Fibroblast of villous mesenchyme (primary cell): ENCODE measurements at places on chromosomes 7 and 10.

- no peak for DNase-seq
These were observed 2.2 kb downstream of the IKZF1 start for GRCh38 chr7:50306494-50307367.

GRCh38 chr7:156006024-156006423, 193.8 kb upstream of the SHH start:
- DNase-seq, result no peak

DNA sequence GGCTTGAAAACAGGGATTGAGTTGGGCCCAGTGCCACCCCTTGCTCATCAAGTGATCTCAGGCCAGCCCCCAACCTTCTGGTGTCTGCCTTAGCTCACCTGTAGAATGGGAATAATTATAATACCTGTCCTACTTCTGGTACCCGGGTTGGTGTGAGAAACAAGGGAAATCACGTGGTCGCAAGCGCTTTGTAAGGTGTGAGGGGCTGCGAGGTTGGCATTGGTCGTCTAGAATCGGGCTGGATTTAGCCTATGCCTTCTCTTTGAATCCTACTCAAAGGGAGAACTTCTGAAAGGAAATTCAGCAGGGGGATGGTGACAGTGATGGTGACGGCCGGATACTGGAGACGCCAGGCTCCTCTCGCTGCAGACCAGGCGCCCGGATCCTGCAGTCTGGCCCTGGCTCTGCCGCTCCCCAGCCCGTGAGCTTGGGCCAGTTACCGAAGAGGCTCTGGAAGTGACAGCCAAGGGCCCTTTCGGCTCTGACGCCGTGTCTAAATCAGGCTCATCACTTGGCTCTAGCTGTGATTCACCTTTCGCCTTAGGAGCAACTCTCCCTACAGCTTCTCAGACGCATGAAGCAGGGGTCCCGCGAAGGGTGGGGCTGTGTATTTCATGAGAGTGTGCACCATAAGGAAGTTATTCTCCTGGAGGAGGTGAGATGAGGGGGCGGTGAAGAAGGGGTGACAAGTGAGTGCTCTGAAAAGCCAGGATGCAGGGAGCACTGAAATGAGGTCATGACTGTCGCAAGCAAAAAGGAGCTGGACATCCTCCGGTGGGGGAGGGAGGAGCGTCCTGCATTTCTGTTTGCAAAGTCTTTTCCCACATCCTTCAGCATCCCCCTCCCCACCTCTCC, 4.0 kb upstream of the CREB5 start:
- DNase-seq, result peak; percentile 55

DNA sequence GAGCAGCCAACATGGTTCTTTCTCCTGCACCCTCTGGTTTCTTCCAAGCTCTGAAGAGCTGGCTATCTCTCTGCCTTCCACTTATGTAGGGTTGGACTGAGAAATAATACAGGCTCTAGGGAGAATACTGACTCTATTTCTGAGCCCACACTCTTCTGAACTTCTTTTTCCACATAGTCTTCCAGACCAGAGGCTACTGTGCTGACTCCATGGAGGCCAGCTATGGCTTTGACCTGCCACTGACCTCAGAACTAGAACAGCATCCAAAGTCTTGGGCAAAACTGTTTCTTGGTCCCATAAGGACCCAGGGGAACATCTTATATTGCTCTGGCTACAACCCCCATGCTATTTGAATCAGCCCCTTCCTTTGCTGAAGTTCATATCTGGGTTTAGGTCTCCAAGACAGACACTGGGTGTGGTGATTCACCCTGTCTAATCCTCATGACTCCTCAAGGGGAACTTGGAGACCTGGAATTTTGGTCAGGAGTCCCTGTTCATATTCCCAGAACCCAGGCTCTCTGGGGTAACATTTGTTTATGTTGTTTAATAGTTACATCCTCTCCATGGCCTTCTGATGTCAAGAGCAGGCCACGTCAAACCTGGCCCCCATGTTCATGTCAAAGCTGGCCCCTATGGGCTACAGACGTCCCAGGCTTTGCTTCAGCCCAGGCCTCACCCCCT, 12.1 kb upstream of the PLAU start:
- DNase-seq, result peak; percentile 75

- no peak for DNase-seq
These were observed 425.0 kb upstream of the ETV1 start for GRCh38 chr7:14414274-14414986.

DNA sequence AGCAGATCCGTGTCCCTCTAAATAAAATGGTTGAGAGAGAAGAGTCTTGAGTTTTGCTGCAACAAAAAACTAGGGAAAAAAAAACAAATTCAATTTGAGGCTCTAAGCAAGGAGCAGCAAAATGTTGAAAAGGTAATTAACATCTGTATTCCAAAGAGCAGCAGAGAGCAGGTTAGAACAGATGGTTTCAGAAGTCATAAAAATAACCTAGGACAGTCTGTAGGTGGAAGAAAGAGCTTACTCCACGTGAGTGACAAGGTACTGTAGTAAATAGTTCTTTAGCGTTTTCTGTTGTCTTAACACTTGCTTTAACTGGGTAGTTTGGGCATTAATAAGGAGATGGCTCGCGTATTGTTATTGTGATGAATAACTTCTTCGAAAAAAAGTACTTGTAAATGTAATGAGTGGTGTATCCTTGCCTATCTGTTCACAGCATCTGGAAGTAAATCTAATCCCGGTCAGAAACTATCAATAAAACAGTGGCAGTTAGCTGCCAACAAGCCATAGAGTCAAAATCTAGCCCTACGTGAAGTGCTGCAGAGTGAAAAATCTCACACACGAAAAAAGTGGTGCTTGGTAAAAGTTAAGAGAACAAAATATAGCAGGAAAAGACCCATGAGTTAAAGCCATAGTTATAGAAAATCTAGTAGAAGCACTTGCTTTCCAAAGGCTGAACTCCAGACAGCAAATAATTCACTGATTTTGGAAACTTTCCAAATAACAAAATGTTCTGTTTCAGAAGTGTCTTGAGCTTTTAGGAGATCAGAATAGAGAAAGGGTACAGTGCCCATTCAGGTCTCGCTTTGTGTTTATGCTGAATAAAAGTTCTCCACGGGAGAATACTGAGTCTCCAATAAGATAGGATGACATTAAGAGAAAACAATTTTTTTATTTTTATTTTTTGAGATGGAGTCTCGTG, 49.3 kb upstream of the PARD3 start:
- peak; percentile 7 for DNase-seq

DNA sequence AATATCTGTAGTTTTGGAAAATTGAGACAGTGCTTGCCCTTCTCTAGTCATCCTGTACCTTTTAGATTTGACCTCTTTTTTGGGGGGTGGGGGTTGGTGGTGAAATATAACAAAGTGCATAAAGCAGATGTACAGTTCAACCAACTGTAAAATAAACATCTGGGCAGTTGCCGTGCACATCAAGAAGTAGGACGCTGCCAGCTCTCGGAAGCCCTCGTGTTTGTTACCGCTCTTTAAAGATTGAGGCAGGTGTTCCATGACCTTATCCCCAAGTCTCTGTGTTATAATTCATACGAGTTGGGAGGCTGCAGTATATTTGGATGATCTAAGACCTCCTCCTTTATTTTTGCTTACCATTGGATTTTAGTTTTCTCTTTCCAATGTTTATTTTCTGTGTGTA, 55.1 kb downstream of the SDK1 start:
- DNase-seq, result no peak

- DNase-seq, result no peak
These were observed 70.9 kb downstream of the ATXN7L1 start for GRCh38 chr7:105805447-105806019.

DNA sequence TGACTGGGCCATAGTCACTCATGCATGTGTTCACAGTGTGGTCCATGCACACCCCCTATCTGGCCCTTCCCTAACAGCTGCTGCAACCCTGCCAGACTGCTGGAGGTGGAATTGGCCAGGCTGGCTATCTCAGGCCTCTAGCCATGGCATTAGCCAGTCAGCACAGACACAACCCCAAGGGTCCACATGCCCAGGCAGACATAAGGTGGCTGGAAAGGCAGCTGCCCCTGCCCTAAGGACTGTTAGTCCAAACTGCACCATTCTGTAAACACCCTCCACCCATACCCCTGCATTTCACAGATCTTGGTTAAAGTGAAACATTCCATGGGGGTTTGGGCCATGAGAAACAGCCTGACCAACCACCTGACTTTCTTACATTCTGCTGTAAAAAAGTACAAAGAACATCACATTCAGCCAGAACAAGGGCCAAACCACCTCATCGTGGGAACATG, 137.4 kb upstream of the KCNMA1 start:
- peak; percentile 31 for DNase-seq

- DNase-seq, result no peak
These were observed 179.7 kb upstream of the GRB10 start for GRCh38 chr7:50962281-50962883.

- DNase-seq, result peak; percentile 44
These were observed 139.4 kb downstream of the GNAT3 start for GRCh38 chr7:80372415-80372814.

DNA sequence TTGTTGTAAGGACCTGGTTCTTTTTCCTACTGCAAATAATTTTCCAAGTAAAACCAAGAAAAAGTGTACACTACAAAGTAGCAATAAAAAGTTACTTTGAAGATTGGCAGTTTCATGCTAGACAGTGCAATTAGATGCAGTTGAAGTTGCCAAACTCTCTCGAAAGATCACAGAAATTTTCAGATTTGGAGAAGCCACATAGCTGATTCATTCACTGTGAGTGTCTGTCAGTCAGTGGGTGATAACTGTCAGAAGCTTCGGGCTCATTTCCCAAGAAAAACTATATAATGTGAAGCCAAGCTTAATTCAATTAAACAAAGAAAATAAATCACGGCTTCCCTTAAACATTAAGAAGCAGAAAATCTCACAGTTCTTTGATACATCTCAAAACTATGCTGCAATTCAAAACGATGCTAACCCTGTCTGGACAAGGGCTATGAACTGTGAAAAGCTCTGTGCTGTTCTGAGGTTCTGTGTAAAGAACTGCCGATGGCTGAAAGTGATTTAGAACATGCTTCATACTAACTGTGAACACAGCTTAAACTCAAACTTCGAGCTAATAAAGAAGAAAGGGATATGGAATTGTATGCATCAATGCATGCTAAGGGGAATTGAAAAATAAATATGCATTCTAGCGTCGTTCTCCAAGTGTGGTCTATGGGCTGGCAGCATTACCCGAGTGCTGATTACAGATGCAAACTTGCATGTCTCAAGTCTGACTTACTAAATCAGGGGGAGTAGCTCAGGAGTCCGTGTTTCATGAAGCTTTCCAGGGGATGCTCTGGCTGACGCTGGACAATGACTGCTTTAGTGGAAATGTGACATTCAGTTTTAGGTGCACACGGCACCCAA, 557.4 kb downstream of the CALN1 start:
- DNase-seq, result no peak

GRCh38 chr7:17996442-17997223, 31.0 kb downstream of the PRPS1L1 start:
- DNase-seq, result no peak

DNA sequence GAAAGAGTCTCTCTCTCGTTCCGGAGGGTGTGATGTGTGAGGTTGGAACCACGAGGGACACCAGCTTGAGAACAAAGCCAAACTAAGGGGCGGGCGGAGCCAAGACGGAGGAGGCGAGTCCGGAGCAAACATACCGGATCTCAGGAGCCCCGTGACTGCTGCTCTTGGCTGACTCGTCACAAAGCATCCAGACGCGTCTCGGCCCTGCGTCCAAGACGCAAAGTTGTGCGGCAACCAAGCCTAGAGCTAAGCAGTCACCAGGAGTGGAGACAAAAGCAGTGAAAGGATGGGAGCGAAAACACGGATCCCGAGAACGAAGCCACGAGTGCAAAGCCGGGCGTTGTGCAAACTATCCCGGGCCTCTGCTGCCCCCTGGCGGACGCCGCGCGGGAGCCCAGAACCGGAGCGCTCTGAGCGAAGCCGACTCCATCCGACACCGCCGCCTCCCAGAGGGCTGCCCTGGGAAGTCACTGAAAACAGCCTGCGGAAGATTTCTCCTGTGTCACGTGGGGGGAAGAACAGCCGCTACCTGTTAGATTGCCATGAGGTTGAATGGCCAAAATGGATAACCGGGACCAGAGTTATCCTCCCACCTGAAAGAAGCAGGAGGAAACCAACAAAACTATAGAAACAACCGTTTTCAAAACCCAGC, 46.4 kb upstream of the TMEM72 start:
- peak; percentile 77 for DNase-seq

- DNase-seq, result no peak
These were observed 30.3 kb downstream of the FOXL3 start for GRCh38 chr7:320297-320696.

GRCh38 chr7:68706291-68706690, 892.0 kb upstream of the AUTS2 start:
- peak; percentile 16 for DNase-seq

GRCh38 chr7:105210721-105211205, 178.0 kb downstream of the SRPK2 start:
- no peak for DNase-seq

DNA sequence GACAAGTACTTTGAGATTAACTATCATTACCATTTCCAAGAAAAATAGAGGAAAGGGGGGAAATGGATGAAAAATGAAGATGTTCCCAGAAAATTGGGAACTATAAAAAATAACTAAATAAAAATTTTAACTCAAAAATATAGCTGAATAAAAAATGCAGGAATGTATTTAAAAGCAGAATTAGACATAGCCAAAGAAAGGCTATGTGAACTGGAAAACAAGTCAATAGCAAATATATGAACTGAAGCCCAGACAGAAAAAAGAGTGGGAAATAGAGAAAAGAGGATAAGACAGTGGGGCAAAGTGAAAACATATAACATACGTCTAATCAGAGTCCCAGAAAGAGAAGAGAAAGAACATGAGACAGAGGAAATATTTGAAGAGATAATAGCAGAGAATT, 10.3 kb downstream of the PPP1R3C start:
- no peak for DNase-seq

DNA sequence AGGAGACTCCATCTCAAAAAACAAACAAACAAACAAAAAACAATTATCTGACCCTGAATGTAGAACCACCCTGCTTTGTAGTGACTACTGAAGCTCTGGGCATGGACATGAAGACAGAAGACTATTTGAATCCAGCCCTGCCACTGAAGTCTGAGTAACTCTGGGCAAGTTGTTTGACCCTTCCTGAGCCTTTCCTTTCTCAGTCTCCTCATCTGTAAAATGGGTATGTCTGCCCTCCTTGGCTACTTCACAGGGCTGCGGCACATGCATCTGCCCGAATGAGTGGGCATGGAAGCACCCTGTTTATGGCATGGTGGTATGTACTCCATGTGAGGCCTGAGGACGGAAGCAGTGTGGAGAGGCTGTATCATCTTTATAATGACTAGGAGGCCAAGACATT, 22.2 kb upstream of the MALSU1 start:
- no peak for DNase-seq

DNA sequence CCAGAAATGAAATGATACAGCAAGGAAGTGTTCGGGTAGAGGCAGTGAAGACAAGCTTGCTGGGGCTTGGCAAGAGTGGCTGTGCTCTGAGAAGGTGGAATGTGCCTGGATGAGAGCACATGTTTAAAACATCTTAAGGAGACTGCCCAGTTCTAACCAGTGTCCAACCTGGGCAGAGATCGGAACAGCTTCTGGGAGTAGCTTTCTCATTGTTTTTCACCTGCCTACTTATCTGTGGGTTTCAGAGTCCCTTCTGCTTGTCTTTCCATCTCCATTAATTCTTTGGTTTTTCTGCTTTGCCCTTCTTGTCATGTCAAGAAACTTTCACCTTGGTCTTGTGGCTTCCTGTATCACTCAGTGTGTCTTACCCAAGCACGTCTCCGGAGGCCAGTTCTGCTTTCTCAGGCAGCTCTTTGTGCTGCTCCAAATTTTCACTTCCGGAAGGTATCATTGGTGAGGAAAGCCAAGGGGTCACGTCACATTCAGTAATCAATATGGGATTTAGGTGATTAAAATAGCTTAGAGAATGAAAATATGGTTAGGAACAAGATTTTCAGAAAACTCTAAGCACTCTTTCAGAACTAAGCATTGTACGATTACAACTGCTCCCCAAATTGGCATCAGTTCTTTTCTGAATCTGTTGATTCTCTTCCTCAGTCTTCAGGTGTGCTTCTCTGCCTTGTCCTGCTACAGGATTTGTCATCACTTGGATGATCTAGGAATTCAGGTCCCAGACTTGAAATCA, 5.5 kb upstream of the LAMB4 start:
- DNase-seq, result no peak
